ENCODE measurements at places on chromosomes 3 and 15.
A peak's percentile ranks its signal among the peaks of the same experiment; 100 is the strongest.

- no peak for DNase-seq
These were observed 17.6 kb downstream of the ARIH1 start for GRCh38 chr15:72491768-72492167.

GRCh38 chr3:10319804-10320203 lies 1.1 kb downstream of the SEC13 start:
- no peak for DNase-seq

- no peak for DNase-seq
These were observed 344.6 kb upstream of the DCBLD2 start for GRCh38 chr3:99246010-99246654.

GRCh38 chr15:95254263-95254662 lies 1022.9 kb downstream of the MCTP2 start:
- no peak for DNase-seq

DNA sequence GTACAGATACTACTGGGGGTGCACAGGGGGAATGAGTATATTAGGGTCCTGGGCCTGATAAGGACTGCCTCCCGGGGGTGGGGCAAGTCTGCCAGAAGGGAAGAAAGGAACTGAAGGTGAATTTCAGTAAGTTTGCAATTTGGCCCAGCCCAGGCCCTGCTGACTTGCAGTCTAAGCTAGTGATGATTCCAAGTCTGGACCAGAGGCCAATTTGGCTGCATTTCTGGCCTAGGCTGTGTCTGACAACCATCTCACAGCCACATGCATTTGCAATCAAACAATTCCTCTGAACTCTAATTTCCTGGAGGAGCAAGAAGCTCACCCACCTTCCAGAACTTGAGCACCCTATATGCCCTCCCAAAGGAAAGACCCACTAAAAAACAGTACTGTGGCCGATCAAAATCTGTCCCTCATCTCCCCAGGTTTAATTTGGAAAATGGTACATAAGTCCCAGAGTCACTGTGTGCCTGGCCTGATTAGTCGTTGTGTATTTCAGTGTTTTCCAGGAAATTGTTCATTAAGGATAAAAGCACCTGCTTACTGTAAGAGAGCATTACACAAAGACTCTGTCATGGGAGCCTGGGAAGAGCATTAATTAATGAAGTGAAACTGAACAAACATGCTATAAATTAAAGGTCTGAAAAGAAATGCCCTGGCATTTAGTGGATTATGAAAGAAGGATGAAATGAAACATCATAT lies 114.5 kb downstream of the MEGF11 start:
- DNase-seq, result no peak

GRCh38 chr3:69423463-69424155 lies 37.7 kb upstream of the FRMD4B start:
- no peak for DNase-seq

- no peak for DNase-seq
These were observed 212.6 kb upstream of the SEMA6D start for GRCh38 chr15:47504624-47505256.

DNA sequence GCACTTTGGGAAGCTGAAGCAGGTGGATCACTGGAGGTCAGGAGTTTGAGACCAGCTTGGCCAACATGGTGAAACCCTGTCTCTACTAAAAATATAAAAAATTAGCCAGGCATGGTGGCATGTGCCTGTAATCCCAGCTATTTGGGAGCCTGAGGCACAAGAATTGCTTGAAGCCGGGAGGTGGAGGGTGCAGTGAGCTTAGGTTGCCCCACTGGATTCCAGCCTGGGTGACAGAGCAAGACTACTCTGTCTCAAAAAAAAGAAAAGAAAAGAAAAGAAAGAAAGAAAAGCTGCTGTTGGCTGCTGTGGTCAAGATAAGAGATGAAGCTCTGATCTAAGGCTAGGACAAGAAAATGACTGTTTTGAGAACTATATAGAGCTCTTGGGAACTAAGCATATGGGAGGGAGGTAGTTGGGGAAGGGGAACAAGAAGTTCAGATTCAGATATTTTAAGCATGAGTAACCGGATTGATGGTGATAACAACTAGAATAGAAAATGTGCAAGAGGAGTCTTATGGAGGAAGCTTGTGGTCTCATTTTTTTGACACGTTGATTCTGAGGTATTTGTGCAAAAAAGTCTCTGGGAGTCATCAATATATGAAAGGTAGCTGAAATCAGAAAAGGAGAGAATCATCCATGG lies 25.7 kb downstream of the DNAH12 start:
- DNase-seq, result no peak

DNA sequence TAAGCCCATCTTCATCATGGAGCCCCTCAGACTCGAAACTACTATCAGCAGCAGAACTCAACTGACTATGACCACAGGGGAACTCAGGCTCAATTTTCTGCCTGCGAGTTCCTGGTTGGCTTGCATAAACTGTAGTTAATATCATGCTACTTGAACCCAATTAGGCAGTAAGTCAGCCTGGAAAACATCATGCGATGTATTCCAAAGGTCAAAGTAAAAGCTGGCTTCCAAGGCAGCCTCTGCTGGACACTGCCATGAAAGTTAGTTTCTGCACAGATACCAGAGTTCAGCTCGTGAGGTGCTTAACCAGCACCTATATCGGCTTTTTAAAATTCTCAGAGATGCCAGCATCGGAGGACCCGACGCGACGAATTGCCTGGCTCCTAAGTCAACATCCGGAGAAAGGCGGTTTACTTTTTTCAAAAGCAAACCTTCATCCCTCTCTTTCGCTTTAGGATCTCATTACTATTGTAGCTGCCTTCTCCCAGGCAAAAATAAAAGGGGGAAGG lies 3.8 kb downstream of the ANP32A start:
- no peak for DNase-seq

GRCh38 chr15:49135342-49135857 lies 20.0 kb downstream of the COPS2 start:
- no peak for DNase-seq

- DNase-seq, result no peak
These were observed 5.5 kb downstream of the AP2M1 start for GRCh38 chr3:184180165-184180564.

DNA sequence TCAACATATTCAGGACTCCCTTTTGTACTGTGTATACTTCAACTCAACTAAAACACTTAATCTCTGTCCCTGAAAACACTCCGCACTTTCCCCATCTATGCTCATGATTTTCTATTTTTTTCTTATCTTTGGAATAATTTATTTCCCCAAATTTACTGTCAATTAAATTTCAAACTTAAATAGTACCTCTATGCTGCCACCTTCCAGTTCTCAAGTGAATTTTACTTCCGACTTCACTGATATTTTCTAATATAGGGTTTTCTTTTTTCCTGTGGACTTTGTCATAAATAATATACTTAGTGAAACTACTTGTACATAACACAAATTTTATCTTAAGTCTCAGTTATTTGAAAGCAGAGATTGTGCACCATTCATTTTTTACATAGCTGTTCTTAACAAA lies 1303.3 kb downstream of the OTOL1 start:
- DNase-seq, result no peak

- no peak for DNase-seq
These were observed 15.1 kb downstream of the MYO5C start for GRCh38 chr15:52280326-52281084.

GRCh38 chr3:42771271-42771670 lies 1.8 kb downstream of the CCDC13 start:
- no peak for DNase-seq

DNA sequence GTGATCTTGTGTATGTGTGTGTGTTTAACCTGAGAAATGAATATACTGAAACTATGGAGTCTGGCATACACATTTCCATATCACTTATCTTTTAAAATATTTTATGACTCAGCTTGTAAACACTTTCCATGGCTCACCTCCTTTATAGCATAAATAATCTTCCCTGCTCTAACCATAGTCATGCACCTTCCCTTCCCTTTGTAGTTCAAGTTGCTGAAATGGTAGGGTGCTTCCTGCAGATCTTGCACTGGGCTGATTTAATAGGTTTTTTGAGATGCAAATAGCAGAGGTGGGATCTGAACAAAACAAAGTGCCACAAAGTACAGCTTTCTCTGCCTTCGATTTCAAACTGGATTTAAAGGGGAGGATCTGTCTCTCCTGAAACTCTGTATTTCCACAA lies 712.7 kb upstream of the LMCD1 start:
- no peak for DNase-seq

GRCh38 chr3:39126532-39127071 lies 19.1 kb downstream of the TTC21A start:
- DNase-seq, result no peak

DNA sequence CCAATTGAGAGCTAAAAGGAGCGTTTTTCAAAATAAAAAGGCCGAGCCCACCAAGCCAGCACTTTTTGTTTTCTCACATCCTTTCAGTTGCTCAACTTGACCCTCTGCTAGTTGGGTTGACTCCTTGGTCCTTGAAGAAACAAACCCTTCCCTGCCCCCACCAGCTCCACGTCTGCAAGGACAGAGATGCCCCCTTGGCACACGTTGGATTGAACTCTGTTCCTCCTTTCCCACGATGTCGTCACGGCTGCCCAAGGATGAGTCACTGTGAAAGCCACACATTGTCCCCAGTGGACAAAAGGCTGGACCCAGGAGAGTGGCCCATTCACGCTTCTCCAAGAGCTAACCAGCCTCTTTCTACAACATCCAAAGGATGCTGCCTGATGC lies 43.0 kb upstream of the SPATA12 start:
- no peak for DNase-seq

GRCh38 chr3:120144267-120144666 lies 50.0 kb upstream of the GSK3B start:
- DNase-seq, result no peak

DNA sequence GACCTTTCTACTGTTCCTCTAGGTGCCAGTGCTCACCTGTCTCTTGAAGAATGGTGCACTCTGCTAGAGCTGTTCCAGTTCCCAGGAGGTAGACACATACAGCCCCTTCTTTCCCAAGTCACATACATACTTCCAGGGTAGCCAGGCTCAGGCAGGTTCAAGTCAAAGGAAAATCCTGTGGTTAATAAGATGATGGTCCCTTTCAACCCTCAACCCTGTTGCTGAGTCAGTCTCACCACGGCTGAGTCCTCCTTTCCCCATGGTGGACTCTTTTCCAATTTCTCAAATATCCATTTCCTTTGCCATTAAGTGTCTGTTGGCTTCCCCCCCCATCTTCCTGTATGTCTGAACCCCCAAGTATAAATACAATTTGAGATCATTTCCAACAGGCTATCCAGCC lies 56.1 kb upstream of the ACAN start:
- no peak for DNase-seq

DNA sequence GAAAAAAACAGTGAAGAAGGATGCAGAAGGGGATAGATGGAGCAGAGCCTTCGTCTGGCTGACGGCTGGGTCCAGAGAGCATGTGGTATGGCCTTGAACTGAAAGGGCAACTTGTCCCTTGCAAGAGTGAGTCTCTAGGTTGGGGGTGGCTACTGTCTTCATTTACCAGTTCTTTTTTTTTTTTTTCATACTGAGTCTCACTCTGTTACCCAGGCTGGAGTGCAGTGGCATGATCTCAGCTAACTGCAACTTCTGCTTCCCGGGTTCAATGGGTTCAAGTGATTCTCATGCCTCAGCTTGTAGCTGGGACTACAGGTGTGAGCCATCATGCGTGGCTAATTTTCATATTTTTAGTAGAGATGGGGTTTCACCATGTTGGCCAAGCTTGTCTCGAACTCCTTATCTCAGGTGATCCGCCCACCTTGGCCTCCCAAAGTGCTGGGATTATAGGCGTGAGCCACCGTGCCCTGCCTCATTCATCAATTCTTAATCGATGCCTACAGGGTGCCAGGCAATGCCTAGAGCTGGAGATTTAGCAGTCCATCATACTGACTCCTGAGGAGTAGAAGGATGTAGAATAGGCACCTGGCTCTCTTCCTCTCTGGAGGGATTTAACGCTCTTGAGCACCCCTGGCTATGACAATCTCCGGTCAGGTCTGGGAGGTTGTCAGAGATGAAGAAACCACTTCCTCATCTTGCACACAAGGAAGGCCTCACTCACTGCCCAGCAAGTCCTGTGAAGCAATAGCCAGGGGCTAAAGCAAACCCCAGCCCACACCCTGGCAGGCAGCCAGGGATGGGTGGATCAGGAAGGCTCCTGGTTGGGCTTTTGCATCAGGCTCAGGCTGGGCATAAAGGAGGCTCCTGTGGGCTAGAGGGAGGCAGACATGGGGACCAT lies at the start of gene CAMP:
Gene CAMP, plus strand, starts transcription at position 880 of the 898 bp plus-strand sequence. Its CDS starts 17 bp downstream, at position 897.
- DNase-seq, result peak; percentile 37

DNA sequence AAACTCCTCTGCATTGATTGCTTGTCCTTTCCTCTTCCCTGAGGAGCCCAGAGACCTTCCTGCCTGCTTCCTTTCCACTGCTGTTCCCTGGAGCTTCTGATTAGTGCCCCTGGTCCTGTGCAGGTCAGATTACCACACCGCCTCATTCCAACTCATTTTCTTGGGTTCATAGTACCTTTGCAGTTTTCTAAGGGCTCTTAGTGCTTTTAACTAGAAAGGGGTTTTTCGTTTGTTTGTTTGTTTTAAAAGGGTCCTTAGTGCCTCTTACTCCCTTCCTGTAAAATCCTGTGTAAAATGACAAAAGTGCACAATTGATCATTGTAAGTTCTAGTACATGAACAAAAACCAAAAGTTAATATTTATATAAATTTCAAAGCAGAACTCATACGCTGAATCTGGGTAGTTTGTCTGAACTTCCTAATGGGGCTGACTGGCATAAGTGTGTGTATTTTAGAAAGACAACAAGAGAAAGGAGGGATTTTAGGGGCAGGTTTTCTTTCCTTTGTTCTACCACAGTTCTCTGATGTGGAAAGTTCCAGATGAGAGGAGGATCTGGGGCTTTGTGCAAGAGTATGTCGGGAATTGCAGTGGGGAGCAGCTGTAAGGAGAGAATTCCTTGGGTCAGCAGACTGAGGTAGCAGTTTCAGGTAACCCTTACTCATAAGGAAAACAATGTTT lies 30.6 kb downstream of the SNRK start:
- no peak for DNase-seq

DNA sequence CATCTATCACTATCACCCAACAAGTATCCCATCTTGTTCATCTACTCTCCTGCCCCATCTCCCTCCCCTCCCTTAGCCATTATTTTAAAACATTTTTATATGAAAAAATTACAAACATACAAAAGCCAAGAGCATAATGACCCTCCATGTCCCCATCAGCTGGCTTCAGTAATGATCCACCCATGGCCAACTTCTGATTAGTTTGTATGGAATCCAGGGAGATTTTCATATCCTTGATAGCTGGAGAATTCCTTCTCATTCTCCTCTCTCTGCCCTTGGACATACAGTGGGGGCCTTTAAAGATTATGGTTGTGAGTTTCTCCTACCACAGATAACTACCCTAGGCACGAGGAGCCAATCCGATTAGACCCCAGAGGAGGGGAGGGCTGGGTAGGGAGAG lies 40.2 kb downstream of the IRAK2 start:
- DNase-seq, result no peak

GRCh38 chr3:130576375-130577266 lies 59.6 kb downstream of the COL6A6 start:
- no peak for DNase-seq

GRCh38 chr3:197189623-197190022 lies 108.8 kb downstream of the DLG1 start:
- no peak for DNase-seq

DNA sequence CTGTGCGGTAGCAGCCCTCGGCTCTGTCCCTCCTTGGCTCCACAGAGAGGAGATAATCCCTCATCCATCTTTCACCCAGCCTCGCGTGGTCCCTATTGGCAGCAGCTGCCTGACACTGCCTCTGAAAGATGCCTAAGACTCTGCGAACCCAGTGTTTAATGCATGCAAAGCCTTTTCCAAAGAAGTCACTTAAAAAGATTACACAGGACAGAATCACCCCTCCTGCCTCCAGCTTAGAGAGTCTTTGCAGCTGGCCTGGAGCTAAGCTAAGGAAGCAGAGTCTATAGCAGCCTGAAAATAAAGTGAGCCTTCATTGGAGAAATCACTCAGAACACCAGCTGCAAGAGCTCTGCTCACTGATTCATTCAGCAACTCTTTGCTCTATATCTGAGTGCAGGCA lies 247.2 kb downstream of the SHQ1 start:
- DNase-seq, result no peak

GRCh38 chr15:99135194-99135593 lies 30.3 kb downstream of the SYNM start:
- DNase-seq, result no peak

Measured in HEK293T (cell line).